Activated CD8-positive, alpha-beta memory T cell treated with anti-CD3 and anti-CD28 coated beads, Interleukin-2, amount 50 U/mL, for 4 hours (primary cell): ENCODE measurements at places on chromosomes 5 and 9.

GRCh38 chr9:127833555-127833954, 20.9 kb downstream of the ENG start:
- DNase-seq, result no peak

DNA sequence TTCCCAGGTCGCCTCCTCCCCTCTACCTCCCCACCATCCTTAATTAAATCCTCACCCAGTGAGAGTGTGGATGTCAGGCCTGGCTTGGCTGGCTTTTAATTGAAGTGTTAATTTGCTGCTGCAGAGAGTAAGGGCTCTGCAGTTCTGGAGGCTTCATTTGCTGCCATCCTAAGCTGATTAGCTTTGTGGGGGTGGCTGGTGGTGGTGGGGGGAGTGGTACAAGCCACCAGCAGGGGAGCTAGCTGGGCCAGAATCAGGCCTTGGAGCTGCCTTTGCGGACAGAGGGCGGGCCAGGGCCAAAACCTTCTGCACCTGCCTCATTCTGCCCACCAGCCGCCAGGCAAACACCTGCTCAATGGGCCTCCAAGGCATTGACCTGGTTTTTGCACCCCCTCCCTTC, 26.8 kb upstream of the TIFAB start:
- no peak for DNase-seq

DNA sequence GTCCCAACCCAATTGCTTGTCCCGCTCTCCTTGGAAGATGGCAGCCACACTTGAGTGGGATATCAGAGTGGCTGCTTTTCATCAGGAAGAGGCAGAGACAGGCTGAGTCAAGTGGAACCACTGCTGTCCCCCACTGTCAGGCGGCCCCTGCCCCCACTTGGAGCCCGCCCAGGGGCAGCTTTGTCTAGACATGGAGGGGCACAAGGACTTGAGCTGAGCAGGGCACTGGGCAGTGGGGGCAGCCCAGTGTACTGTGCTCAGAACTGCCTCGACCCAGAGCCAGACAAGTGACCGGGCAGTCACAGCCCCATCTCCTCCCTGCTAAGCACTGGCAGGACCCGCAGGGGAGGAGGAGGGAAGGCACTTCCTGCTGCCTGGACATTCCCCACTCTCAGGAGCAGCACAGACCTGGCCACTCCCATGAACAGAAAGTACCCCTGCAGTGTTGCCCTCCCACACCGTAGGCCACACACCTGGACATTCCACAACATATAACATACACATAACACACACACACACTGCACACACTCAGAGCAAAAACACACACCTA, 91.0 kb downstream of the MRPL36 start:
- no peak for DNase-seq

- DNase-seq, result no peak
Measured at GRCh38 chr5:90845723-90846554, 287.3 kb downstream of the ADGRV1 start.

- DNase-seq, result no peak
Measured at GRCh38 chr9:18129809-18130334, 344.1 kb upstream of the ADAMTSL1 start.

DNA sequence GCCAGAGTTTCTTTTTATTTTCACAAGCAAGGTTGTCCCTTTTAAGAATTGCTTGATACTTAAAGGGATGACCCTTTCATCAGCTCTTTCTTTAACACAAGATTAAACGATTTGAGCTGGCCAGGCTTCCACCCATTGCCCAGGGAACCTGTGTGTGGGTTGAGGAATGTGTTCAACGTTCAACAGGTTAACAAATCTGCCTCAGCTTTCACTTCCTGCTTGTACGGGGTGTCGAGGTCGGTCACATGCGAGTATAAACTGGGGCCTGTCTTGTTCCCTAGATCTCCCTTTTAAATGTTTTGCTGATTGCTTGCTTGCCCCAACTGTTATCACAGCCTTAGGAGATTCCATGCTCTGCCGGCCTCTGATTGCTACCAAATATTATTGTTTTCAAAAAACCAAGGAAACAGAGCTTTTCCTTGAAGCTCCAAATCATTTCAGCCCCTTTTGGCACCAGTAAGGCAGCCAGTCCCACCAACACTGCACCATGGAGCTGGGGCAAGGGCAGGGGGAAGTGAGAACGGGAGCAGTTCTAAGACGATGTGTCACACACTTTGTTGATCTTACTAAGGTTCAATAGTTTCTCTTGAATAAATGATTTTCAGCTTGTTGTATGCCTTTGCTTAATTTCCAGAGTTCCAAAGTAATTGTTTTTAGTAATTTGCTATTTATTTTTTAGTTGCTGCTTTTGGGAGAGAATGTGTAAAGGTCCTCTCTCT, 10.7 kb upstream of the CLK4 start:
- no peak for DNase-seq

GRCh38 chr5:135743181-135743580, 91.3 kb upstream of the SLC25A48 start:
- no peak for DNase-seq

GRCh38 chr5:61525512-61526206, 193.6 kb downstream of the ZSWIM6 start:
- no peak for DNase-seq

- no peak for DNase-seq
Measured at GRCh38 chr9:16656432-16657169, 213.9 kb downstream of the BNC2 start.

DNA sequence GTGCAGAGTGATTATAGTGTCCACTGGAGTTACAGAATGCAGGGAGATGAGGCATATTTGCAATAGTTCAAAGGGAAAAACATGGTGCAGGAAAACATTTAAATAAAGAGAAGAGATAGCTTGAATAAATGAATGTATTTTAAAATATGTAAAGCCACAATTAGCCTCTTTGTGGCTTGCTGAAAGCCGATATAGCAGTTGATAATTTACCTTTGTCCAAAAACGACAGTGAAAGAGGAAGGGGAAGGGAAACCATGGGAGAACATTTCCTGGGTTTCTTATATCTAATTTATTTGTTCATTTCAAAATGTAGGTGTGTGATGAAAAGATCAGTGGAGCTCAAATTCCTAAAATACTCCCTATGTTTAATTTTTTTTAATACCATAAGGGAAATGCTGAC, 156.1 kb downstream of the DENND1A start:
- DNase-seq, result no peak

GRCh38 chr9:77663754-77664153, 15.6 kb upstream of the GNA14 start:
- no peak for DNase-seq

- no peak for DNase-seq
Measured at GRCh38 chr5:97797994-97798451, 615.0 kb upstream of the RIOK2 start.

DNA sequence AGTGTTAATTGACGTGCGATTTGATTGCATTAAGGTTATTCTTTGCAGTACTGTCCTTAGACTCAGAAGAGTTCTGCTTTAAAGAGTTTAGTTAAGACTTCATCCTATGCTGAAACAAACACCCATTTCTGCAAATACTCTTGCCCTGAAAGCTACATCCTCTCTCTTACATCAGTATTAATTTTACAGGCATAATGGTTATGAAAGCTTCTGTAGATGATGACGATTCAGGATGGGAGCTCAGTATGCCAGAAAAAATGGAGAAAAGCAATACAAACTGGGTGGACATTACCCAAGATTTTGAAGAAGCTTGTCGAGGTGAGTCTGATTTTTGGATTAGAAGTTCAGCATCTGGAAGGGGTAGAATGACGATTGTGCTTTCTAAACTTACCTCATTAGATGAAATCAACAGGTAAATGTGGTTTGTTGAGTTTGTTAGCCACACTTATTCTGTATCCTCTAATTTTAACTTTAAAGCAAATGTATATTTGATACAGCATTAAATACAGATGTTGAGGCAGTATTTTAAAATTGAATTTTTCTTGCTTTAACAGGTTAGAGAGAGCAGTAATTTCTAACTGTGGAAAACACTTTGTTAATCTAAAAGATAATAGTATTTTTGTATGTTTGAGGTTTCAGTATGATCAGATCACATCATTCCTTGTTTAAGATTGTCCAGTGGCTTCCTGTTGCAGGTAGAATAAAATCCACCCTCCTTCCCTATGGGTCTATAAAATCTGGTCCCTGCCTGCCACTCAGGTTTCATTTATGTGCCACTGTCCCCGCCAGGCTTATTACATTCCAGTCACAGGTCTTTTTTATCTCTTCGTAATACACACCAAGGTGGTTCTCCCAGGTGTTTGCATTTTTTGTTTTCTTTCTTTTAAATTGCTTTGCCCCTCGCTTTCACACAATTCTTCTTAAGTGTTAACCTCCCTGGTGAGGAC, 1.3 kb downstream of the NAA35 start:
- DNase-seq, result no peak
